Iris pigment epithelial cell (primary cell): ENCODE measurements at places on chromosomes 6 and 20.

DNA sequence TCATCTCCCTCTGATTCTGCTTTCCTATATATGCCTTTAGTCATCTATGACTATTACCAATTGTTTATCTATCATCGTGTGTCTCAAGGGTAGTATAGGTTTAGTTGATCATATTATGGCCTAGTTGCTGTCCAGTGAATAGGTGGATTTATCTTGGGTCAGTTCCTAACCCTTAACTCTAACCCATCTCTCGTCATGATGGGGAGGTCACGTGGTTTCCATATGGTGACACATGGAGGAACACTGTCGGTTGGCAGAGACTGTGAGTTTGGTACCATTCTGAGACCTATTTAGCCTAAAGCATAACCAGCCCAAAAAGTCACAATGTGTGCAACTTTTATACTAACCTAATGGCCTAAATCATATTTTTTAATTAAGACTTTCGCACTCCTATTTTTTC, 103.5 kb downstream of the SAMD5 start:
- no peak for DNase-seq

- DNase-seq, result no peak
Measured at GRCh38 chr20:63552481-63553249, 1.3 kb upstream of the FNDC11 start.

DNA sequence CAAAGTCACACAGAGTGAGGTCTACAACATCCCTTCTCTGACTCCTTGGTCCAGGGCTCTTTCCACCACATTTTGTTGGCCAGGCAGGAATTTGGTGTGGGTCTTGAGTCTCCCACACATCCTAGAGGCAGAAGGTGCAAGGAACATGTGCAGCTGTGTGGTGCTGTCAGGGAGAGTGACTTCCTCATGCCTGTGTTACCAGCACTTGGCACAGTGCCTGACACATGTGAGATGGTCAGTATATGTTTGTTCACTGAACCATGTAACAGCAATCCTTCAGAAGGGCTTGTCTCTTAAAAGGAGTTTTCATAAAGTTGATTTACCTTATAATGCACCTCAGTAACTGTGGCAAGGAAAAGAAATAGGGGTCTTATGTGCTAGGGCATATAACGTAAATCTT, 168.5 kb downstream of the CDC5L start:
- no peak for DNase-seq

DNA sequence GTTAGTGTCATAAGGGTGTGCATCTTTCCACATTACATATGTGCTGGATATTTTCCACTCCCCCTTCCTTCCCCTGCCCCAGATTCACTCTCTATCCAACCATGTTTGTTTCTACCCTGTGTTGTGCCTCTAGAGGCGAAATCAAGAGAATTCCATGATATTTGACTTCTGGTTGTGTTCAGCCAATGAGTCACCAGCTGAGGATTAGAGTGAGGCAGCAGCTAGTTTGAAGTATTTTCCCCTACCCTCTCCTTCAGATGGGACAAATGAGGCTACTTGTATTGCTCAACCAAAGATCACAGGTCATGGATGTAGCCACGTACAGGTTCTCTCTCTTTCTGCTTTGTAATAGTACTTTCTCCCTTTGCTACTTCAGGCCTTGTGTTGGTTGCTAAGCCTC, 24.5 kb upstream of the OR2J2 start:
- peak; percentile 2 for DNase-seq
